ENCODE measurements at places on chromosomes 11 and 22. TPM values are rescaled to one million over a fixed set of nuclear protein-coding genes. Genes with fewer than 3 reads are reported as not detected.

The OR4C15 gene
- total RNA-seq: not detected

The TECTA gene
- not detected for total RNA-seq

The PLEKHB1 gene
- 0.22 TPM for total RNA-seq

The VPREB1 gene
- total RNA-seq: not detected

The TTC17 gene
- total RNA-seq: 37.5 TPM

The TP53AIP1 gene
- 16.7 TPM for total RNA-seq

The SCGB1D2 gene
- not detected for total RNA-seq

The GLYAT gene
- not detected for total RNA-seq

The BIRC3 gene
- 2.4 TPM for total RNA-seq

The RTN4R gene
- total RNA-seq: 3.9 TPM

The SYT8 gene
- 63.3 TPM for total RNA-seq

The IRAG1 gene
- 3.5 TPM for total RNA-seq

The CBY1 gene
- total RNA-seq: 15.1 TPM

The ARHGAP32 gene
- 58.2 TPM for total RNA-seq

DNA sequence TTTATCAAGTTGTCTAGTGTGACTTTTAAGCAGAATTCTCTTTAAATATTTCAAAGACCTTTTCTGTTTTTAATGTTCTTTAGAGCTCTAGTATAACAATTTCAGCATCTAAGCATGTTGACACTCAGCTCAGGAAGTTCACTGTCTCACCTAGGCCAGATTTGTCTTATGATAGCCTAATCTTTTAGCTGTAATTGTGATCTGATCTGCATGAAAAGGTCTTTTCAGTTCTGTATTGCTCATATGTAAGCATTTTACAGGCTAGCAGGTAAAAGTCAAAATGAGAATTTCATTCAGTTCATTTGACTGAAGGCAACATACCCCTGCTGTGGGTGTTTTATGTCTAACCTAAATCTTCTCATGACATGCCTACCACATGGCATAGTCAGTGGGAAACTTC, 46.7 kb upstream of the SLC37A2 start:
- no peak for DNase-seq

- DNase-seq: no peak
These were observed 27.8 kb upstream of the ZNRF3 start for GRCh38 chr22:28855355-28856094.

DNA sequence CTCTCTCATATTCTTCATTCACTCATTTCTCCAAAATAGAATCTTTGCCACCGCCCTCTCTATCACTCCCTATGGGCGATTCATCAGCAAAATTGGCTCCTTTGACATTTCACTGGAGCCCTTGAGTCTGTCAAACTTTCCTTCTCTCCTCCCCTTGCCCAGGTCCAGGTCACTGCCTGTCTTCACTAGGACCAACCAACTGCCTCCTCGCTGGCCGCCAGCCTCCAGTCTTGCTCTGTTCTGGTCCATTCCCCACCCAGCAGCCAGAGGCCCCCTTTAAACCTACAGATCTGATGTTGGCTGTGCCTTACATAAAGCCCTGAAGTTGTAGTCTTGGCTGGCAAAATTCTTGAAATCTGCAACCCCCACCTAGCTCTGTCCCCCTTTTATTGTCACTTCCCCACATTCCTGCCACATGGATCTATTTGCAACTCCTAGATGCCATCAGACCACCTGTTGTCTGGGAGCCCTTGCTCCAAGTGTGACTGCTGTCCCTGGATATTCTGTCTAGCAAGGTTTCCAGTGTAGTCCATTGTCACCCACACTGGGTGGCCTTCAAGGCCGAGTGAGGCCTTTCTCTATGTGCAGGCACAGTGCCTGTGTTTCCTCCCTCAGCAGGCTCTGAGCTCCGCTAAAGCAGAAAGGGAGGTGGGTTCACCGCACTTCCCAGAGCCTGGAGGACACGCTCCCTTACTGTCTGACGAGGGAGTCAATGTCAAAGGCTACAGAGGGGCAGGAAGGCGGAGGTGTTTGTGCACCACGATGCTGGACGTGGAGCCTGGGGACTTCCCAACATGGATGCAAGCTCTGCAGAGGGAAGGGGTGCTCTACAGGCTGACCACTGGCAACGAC, 25.5 kb downstream of the MYEOV start:
- no peak for DNase-seq

- no peak for DNase-seq
These were observed 3.6 kb downstream of the TRABD start for GRCh38 chr22:50189184-50189848.

GRCh38 chr11:64348383-64349024, 8.5 kb downstream of the CCDC88B start:
- no peak for DNase-seq

- no peak for DNase-seq
These were observed 15.7 kb upstream of the TH start for GRCh38 chr11:2187280-2187707.

DNA sequence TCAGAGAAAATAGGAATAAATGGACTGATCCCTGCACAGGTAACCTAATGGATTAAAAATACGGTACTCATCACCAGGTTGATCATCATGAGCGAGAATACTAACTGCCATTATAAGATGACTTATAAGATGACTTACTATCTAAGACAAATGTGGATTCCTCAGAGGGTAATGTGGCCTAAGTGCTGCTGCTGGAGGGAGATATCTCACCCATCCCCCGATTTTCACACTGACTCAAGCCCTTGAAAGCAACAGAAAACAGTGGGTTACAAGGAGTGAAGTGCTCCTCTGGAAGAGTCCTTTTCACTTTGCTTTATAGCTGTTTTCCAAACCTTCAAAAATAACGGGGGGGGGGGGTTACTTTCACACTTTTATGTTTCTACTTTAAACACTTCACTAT, 920 bp downstream of the TMEM218 start:
- no peak for DNase-seq

DNA sequence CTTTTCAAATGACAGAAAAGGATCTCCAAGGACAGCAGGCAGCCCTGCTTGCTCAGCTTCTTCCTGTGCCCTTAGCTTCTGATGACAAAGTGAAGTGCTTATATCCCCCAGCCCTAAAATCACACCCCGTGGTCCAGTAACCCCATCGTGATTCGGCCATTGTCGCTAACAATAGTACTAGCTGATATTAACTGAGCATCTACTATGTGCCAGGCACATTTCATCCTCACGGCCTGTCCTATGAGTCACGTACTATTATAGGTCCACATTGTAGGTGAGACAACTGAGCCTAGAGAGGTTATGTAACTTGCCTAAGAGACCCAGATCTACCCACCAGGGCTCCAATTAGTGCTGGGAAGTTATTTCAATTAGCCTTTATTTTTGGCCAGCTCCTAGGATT, 6.1 kb downstream of the SCN4B start:
- DNase-seq: no peak

GRCh38 chr22:40694411-40694810, 15.1 kb downstream of the MCHR1 start:
- no peak for DNase-seq

DNA sequence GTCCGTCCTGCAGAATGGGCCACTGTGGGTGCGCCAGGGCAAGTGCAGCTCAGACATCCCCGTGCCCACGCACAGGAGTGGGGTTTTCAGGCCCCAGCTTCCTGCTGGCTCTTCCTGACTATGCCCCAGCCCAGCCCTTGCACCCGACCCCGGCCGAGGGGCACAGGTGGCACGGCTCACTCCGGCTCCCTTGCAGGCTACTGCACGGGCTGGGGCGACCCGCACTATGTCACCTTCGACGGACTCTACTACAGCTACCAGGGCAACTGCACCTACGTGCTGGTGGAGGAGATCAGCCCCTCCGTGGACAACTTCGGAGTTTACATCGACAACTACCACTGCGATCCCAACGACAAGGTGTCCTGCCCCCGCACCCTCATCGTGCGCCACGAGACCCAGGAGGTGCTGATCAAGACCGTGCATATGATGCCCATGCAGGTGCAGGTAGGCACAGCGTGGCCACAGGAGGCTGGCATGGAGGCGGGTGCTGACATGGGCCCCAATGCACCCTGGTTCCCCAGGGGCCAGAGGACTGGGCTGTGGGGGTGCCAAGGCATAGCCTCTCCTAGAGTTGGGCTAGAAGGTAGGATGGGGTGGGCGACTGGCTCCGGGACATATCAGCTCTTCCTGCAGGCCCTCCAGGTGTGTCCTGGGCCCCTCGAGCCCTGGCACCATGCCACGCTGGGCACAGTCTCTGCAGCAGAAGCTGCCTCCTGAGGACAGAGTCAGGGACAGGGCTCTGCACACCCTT, 27.7 kb downstream of the MUC2 start:
- DNase-seq: no peak

GRCh38 chr22:24761888-24762675, 12.4 kb downstream of the PIWIL3 start:
- DNase-seq: no peak

DNA sequence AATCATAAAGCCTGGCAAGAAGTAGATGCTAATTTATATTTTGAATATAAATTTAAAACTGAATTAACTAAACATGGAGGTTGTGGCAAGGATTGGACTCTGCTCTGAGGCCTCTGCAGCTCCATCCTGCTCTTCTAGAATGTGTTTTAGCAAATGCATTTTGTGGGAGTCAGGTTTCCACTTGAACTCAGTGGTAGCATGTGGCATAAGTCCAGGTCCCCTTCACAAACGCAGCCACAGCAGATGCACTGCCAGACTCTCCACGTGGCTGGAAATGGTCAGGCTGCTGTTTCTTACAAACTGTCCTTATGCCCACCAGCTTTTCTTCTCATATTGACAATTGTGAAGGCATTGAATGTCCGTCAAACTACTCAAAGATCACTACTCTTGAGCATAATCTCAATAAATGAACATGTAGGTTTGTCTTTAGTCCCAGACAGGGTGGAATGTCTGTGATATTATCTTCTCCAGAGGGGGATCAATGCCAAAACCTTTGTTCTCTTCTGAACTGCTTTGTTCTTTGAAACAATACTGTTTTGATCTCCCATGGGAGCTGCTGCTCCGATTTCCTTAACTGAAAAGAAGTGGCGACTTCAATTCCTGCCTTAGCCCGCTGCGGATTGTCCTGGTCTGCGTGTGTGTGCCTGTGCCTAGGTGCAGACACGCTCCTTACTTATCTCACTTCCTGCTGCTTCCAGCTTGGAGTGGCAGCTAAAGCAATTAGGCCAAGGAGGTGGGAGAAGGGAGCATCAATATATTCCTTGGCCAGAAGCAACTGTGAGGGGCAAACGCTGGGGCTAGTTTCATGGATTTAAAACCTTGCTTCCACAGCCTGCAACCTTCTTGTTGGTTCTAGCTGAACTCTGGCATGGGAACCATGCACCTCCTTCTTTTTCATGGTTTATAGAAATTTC, 24.2 kb downstream of the EIF4G2 start:
- DNase-seq: no peak

- no peak for DNase-seq
These were observed 76.4 kb downstream of the YAP1 start for GRCh38 chr11:102186551-102187191.

- no peak for DNase-seq
These were observed 182.7 kb upstream of the SNX19 start for GRCh38 chr11:131099013-131099412.

DNA sequence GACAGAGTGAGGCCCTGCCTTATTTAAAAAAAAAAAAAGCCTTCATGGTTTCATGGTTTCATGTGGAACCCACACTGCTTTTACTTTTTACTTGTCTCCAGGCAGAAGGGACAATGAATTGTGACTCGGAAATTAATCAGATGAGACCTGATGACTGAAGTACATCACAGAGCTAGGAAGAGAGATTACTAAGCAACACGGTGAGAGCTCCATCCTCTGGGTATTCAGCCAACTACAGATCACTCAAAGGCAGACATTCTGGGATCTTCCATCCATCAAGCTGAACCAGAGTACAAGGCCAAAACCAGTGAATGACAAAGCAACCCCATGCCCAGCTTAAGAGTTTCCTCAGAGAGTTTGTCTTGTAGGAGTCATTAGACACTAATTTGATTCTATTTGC, 433.2 kb downstream of the SOX6 start:
- DNase-seq: no peak

GRCh38 chr22:41048791-41049717, 43.3 kb upstream of the EP300 start:
- DNase-seq: no peak

DNA sequence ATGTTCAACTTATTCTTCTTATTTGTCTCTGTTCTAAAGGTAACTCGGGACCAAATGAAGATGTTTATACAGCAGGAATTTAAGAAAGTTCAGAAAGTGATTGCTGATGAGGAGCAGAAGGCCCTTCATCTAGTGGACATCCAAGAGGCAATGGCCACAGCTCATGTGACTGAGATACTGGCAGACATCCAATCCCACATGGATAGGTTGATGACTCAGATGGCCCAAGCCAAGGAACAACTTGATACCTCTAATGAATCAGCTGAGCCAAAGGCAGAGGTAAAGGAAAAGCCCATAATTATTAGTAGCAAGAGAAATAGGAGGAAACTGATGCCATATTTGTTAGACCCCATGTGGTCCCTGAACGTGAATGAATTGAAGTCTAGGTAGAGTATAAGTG, 63.3 kb downstream of the TRIM44 start:
- DNase-seq: no peak

GRCh38 chr11:128520888-128521681, 66.3 kb downstream of the ETS1 start:
- DNase-seq: no peak

DNA sequence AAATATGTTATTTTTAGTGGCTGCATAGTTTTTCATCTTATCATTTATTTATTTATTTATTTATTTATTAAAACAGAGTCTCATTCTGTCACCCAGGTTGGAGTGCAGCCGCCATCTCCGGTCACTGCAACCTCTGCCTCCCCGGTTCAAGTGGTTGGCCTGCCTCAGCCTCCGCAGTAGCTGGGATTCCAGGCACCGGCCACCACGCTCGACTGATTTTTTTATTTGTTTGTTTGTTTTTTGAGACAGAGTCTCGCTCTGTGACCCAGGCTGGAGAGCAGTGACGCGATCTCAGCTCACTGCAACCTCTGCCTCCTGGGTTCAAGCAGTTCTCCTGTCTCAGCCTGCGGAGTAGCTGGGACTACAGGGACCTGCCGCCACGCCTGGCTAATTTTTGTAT, 262.9 kb upstream of the DDI1 start:
- DNase-seq: no peak

DNA sequence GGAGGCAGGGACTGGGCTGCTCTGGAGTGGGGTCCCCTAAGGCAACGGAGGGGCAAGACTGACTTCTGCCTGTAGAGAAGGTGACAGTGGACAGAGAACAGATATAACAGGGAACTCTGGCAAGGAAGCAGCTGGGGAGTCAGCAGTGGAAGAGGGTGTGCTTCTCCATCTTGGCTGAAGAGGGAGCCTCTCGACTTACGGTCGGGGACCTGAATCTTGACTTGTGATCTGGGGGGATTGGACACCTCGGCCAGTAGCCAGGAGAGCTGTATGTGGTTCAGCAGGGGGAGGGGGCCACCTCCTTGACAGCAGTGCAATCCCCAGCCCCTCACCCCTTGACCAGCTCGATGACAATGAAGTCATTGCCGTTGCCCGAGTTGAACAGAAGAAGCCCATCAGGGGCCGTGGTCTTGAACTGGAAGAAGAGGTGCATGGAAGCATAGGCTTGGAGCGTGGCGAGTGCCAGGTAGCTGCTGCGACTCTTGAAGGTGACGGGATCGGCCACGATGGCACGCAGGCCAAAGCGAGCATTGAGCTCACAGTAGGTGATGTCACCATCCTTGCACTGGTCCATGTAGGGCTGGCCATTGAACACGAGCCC, 60.0 kb downstream of the SLC22A12 start:
- DNase-seq: no peak

All from esophagus squamous epithelium (tissue), 5 donors.